ENCODE measurements at places on chromosomes 5 and 9. TPM values are rescaled to one million over a fixed set of nuclear protein-coding genes. Genes with fewer than 3 reads are reported as not detected.

PCDHB10 gene
- 0.06 TPM for total RNA-seq

ELOVL7 gene
- total RNA-seq = 13.5 TPM

CNTLN gene
- total RNA-seq = 5.8 TPM

MRPS2 gene
- total RNA-seq = 135 TPM

ANKRD34B gene
- 0.05 TPM for total RNA-seq

PAEP gene
- 0.32 TPM for total RNA-seq

TBC1D9B gene
- total RNA-seq = 62.9 TPM

LPAR1 gene
- total RNA-seq = 24.7 TPM

TMEM174 gene
- total RNA-seq = not detected

SHC3 gene
- total RNA-seq = 0.22 TPM

OSTF1 gene
- total RNA-seq = 15.7 TPM

SEMA4D gene
- total RNA-seq = 5.4 TPM

SEPTIN8 gene
- 16.5 TPM for total RNA-seq

NTNG2 gene
- total RNA-seq = 0.57 TPM

TBC1D2 gene
- total RNA-seq = 11.4 TPM

ARHGAP26 gene
- total RNA-seq = 11.3 TPM

RASGEF1C gene
- 0.23 TPM for total RNA-seq

DAPK1 gene
- total RNA-seq = 28.0 TPM

CERCAM gene
- 32.0 TPM for total RNA-seq

MORN5 gene
- not detected for total RNA-seq

CNOT8 gene
- total RNA-seq = 32.8 TPM

NTRK2 gene
- 0.04 TPM for total RNA-seq

ZNF169 gene
- total RNA-seq = 1.6 TPM

PCDHA8 gene
- 0.06 TPM for total RNA-seq

ACOT12 gene
- 0.08 TPM for total RNA-seq

RASGRF2 gene
- total RNA-seq = 1.1 TPM

MFAP3 gene
- total RNA-seq = 20.0 TPM

ZDHHC11B gene
- total RNA-seq = 1.4 TPM

SLC6A18 gene
- not detected for total RNA-seq

ALDOB gene
- total RNA-seq = not detected

MOB3B gene
- 12.6 TPM for total RNA-seq

ZNF366 gene
- not detected for total RNA-seq

GRIA1 gene
- not detected for total RNA-seq

PLPPR1 gene
- total RNA-seq = not detected

BTNL8 gene
- not detected for total RNA-seq

FAM169A gene
- total RNA-seq = 4.2 TPM

OTP gene
- 0.08 TPM for total RNA-seq

IFNA21 gene
- not detected for total RNA-seq

KCNV2 gene
- total RNA-seq = not detected

CAVIN4 gene
- total RNA-seq = 0.39 TPM

C9orf50 gene
- total RNA-seq = not detected

HMCN2 gene
- 0.02 TPM for total RNA-seq

SLC46A2 gene
- not detected for total RNA-seq

SETD9 gene
- total RNA-seq = 6.2 TPM

ASB6 gene
- 17.4 TPM for total RNA-seq

FOXD4L6 gene
- not detected for total RNA-seq

OMD gene
- not detected for total RNA-seq

IFNA13 gene
- not detected for total RNA-seq

GMCL2 gene
- total RNA-seq = not detected

C9 gene
- not detected for total RNA-seq

HRCT1 gene
- total RNA-seq = 0.18 TPM

TEX48 gene
- not detected for total RNA-seq

CYLC2 gene
- not detected for total RNA-seq

MUSK gene
- total RNA-seq = not detected

ABO gene
- total RNA-seq = not detected

SNCAIP gene
- not detected for total RNA-seq

IL13 gene
- total RNA-seq = not detected

ARHGEF37 gene
- 2.5 TPM for total RNA-seq

PCDHA10 gene
- 0.02 TPM for total RNA-seq
